Adipocyte (in vitro differentiated cells): ENCODE measurements at places on chromosomes 5 and 9.
A peak's percentile ranks its signal among the peaks of the same experiment; 100 is the strongest.

DNA sequence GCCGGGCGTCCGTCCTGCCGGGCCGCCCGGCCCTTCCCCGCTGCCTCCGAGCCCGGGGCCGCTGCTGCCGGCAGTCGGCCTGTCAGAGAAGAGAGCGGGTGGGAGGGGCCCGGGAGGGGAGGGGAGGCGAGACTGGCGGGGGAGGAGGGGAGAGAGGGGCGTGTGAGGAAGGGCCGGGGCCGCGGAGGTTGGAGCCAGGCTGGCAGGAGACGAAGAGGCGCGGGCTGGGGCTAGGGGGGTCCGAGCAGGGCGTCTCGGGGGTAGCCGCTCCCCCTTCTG lies 570 bp downstream of the CREBRF start:
- no peak for DNase-seq

GRCh38 chr5:139856714-139857113 lies 61.1 kb downstream of the PSD2 start:
- DNase-seq: no peak

DNA sequence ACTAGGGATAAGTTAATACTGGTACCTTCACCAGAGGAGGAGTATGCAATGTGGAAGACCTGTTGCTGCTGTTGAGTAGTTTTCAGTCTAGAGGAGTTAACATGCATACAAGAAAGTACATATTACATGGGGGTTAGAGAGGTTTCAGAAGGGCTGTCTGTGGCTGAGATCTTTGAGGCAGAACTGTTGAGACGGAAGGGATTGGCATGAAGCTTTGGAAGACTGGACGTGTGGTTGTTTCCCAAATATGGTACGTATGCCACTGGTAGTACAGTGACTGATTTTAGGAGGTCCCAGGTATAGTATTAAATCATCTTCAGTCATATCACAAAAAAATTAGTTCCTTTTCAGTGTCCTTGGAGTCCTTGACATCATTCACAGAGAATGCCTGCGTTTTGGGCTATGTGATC lies 17.6 kb downstream of the TNFAIP8 start:
- no peak for DNase-seq

DNA sequence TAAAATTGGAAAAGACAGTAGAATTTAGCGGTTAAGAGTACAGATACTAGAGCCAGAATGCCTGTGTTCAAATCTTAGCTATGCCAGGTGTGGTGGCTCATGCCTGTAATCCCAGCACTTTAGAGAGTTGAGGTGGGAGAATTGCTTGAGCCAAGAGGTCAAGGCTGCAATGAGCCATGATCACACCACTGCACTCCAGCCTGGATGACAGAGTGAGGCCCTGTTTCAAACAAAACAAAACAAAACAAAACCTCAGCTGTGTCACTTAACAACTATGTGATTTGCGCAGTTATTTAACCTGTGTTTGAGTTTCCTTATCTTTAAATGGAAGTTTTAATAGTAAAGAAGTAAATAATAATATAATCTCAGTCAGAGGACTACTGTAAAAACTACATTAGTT lies 68.3 kb downstream of the TBCA start:
- no peak for DNase-seq

DNA sequence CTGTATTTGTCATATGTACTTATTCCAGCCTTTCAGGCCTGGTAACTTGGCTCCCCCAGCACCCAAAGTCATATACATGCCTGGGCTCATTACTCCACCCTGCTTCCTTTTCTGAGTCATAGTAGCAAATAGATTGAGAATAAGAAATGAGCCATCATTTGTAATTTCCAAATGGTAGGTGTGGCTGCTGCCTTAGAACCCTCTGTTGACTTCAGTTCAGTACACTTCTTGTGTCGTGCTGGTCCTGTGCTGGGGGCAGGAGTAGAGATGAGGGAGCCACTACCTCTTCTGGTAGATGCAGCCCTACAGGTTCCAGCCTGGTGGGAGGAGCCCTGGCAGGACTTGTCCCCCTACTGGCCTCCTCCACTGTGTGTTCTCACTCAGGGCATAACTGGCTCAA lies 11.1 kb downstream of the GM2A start:
- DNase-seq: peak; percentile 41

DNA sequence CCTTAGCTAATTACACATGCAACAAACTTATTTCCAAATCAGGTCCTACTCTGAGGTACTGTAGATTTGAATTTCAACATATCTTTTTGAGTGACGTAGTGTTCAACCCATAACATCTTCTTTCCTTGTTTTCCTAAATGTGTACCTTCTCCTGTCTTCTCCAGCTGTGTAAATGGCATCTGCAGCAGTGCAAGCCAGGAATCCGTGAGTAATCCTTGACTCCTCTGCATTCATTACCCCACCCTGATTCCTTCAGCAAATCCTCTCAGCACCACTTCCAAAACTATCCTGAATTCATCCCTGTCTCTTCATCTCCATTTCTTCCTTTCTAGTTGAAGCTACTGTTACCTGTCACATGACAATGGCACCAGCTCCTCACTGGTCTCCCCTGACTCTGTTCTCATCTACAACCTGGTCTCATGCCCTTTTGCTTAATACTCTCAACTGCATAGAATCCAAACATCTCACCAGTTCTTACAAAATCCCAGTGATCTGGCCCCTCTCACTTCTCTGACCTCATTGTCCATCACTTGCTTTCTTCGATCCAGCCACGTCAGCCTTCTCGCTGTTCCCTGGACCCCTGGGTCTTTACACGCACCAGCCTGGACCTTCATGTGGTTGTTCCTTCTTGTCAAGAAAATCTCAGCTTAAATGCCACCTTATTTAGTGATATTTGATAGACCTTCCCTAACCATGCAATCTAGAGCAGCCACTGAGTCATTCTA lies 14.6 kb upstream of the TRAF1 start:
- DNase-seq: peak; percentile 62

GRCh38 chr9:100216178-100216787 lies 117.2 kb downstream of the INVS start:
- DNase-seq: no peak

DNA sequence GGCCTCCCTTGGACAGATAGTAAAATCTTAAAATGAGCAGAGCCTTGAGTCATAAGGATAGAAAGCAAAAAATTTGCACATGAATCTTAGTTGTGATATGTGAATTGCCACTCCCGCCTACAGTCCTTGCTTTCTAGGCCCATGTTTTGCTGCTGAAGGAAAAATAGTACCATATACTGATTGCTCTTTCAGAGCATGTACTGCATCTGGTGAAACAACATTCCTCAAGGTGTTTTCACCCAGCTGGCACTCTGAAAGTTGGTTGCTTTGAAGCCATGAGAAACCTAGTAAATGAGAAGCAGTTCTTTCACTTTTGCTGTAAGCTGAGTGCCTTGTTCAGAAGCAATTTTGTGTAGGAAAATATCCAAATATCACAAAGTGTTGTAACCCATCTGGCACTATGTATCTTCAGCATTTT lies 10.3 kb downstream of the CDC37L1 start:
- DNase-seq: peak; percentile 18

- no peak for DNase-seq
Measured at GRCh38 chr5:73506459-73506955, 8.3 kb downstream of the BTF3 start.

DNA sequence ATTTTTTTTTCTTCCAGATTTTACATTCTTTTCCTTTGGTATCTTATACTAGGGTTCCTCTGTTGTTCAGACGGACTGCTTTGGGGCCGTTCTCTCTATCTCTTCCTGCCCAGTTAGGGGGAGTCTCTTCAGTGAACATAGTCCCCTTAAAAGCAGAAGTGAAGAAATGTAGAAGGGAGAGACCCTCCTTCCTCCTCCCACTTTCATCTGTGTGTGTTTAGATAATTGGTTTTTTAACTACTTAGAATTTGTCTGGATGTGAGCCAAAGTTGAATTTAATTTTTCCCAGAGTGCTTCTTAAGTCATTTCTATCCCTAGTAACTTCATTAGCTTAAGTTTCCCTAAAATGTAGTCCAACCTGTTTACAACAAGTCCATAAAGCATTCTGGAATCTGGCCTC lies 167.5 kb downstream of the HACD4 start:
- no peak for DNase-seq

DNA sequence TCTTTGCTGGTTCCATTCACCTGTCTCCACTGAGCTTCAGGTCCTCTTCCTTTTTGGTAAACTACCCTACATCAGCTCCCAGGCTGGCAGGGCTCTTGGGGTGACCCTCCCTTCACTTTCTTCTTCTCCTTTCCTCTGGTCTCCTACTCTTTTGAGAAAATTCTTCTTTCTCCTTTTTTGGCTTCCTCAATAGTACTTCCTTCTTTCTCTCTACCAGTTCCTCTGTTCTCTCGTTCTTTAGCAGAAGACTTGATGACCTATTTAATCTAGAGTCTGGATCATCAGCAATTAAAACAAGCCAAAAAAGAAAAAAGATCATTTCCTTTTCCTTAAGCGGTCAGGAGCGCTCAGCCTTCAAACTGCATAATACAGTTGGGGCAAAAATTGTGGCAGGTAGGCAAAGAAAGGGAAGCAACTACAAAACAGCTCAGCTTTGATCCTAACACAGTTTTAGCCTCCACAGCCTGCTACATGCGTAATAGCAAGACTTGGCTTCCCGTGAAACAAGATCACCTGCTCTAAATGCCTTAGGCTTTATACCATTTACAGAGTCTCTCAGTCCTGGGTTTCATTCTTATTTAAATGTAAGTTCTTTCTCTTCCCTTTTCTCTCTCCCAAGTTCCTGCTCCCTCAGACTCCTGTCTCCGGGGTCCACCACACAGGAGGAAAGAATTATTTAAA lies 14.0 kb upstream of the GSN start:
- no peak for DNase-seq

- DNase-seq: no peak
Measured at GRCh38 chr5:56232538-56232937, 592 bp downstream of the ANKRD55 start.

DNA sequence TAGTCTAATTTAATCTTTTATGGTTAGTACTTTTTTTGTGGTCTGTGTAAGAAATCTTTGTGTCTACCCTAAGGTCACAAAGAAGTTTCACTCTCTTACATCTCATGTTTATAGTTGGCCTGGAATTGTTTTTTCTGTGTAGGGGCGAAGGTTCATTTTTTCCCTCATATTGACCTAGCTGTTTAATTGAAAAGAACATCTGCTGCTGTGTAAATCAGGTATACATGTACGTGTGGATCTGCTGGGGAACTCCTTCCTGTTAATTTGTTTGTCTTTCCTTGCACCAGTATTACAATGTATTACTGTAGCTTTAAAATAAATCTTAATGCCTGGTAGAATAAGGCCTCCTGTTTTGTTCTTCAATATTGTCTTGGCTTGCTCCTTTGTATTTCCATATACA lies 37.8 kb downstream of the EXOSC2 start:
- no peak for DNase-seq

GRCh38 chr5:2126512-2126911 lies 243.8 kb upstream of the IRX4 start:
- DNase-seq: no peak

- DNase-seq: peak; percentile 70
Measured at GRCh38 chr9:96875461-96876142, 21.3 kb upstream of the ZNF782 start.

GRCh38 chr9:6575324-6576034 lies 70.0 kb downstream of the GLDC start:
- DNase-seq: no peak

- DNase-seq: no peak
Measured at GRCh38 chr5:91420879-91421278, 37.8 kb upstream of the ARRDC3 start.

DNA sequence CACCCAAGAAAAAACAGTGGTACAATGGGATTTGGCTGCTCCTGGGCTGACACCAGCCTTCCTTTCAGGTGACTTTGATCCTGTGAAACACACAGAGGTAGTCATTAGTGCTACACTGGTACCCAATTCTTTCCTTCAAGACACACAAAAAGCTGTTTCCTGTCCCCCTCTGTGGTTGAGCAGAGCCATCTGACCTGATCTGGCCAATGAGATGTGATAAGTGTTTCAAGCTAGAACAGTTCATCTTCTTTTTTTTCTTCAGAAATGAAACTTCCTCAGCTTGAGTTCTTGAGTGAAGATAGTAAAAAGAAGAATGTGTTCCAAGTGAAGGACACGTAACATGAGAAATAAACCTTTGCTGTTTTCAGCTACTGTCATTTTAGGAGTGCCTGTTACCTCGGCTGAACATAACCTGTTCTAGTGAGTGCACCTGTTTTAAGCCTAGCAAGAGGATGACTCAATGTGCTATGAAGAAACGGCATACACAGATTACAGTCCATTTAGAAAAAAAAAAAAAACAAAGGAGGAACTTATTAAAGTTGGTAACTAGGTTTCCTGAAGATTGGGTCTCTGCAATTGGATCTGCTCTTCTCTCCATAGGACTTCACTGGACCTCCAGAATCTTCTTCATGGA lies 287.8 kb downstream of the GAS1 start:
- DNase-seq: no peak

DNA sequence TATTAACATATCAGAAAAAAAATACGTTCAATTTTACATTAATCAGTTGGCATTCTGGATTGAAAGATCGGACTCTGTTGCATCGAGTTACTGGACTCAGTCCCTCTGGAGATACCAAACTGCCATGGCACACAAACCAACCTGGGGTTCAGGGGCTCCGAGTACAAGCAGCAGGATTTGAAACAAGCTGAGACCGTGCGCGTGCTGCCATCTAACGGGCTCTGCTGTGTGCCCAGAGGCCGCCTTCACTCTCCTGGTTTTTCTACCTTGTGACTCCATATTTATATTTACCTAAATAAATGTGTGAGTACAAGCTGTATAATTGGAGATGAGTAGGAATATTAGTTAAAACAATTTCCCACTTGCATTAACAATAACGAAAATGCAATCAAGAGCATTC lies 48.2 kb downstream of the ANXA1 start:
- no peak for DNase-seq

GRCh38 chr9:131732636-131733289 lies 7.1 kb downstream of the RAPGEF1 start:
- no peak for DNase-seq

- DNase-seq: no peak
Measured at GRCh38 chr9:126036881-126037291, 289.7 kb downstream of the PBX3 start.

GRCh38 chr5:32083981-32084430 lies 90.1 kb downstream of the GOLPH3 start:
- DNase-seq: no peak

DNA sequence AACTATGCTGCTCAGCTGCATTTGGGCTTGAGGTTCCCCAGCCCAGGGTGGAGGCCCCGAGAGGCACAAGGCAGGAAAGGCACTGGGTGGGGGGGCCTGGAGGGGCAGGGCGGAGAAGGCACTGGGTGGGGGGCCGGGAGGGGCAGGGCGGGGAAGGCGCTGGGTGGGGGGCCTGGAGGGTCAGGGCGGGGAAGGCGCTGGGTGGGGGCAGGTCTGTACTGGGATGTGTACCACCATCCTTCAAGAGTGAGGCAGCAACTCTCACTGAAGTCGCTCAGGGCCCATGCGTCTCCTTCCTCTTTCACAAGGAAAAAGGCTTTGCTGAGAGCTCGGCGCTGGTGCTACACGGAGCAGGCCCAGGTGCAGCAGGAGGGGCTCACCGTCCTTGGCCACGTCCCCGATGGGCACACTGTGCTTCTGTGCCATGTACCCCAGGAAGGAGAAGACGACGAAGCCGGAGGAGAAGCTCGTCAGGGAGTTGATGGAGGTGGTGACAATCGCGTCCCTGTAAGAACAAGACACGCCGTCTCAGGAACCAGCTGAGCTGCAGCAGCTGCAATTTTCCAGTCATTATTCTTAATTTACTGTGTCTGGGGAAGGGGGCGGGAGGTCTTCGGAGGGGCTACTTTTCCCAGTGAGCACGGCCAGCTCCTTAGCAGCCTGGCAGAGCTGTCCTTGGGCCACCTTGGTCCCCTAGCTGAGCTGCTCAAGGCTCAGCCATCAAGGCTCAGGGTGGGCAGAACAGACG lies 30.8 kb downstream of the SLC6A3 start:
- DNase-seq: no peak
